ENCODE measurements at places on chromosomes 1 and 21.
A peak's percentile ranks its signal among the peaks of the same experiment; 100 is the strongest.

DNA sequence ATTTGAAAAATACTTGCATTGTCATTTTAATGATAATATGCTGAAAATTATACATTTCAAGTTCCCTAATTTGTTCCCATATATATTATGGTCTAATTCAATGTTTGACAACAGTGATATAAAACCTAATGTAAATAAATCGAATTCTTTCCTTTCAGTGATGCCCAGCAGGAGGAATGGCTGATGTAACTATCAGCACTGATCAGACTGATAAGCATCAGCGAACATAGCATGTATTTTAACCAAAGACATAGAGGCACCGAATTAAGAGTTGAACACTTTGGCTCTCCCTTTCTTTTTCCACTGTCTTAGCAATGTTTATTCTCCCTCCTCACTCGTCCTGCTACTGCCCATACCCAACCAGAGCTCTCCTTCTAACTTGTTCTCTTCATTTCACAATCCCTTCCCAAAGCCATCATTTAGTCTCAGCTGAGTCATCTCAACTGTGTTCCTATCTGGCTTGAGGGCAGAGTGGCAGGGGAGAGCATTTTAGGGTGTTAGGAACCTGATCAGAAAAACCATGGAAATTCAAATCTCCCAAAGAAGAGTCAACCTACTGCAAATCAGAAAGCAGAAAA is 58.8 kb upstream of the C1orf115 start:
- DNase-seq, result no peak

DNA sequence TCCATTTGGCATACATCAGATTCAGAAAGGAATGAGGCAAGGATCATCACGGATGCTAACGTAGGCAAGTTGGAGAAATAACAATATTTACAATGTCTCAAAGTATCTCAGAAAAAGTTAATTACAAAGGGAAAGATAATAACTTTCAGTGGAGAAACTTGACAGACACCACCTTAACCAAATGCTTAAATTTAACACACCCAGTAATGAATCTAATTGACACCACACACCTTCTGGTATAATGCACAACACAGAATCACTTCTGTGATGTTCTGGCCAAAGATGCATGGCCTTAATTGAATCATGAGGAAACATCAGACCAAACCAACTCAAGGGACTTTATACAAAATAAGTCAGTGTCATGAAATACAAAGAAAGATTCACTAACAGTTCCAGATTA is 23.1 kb downstream of the USP48 start:
- DNase-seq, result no peak

GRCh38 chr1:39639305-39640130 is at the start of gene HEYL:
Gene HEYL (minus strand): TSS chr1:39639643. CDS start chr1:39639625, 18 bp downstream.
- DNase-seq, result no peak

- DNase-seq, result no peak
Observed at GRCh38 chr1:11474826-11475225, 4.1 kb upstream of the DISP3 start.

DNA sequence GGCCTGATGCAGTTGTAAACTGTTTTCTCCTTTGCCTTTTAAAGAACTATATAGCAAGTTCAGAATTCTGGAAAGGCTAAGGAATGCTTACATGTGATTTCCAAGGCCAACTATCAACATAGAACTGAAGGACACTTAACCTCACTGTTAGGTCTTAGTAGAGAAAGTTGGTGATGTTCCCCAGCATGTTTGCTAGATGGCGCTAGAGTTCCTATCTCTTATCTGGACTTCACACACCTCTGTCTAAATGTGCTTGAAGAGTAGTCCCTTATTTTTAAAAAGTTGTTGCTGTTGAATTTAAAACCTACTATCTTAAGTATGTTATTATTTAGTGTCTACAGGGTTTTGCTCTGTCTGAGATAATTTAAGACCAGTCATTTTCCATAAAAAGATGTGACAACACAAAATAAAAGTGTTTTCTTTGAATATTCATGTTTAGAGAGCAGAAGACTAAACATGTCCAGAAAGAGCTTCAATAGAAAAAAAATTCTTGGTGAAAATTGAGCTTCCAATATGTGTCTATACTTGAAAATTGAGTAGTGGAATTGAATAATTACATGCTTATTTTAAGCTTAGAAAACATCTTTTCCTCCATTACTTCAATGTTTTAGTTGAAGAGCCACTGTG is 237.3 kb downstream of the S1PR1 start:
- DNase-seq, result peak; percentile 54

DNA sequence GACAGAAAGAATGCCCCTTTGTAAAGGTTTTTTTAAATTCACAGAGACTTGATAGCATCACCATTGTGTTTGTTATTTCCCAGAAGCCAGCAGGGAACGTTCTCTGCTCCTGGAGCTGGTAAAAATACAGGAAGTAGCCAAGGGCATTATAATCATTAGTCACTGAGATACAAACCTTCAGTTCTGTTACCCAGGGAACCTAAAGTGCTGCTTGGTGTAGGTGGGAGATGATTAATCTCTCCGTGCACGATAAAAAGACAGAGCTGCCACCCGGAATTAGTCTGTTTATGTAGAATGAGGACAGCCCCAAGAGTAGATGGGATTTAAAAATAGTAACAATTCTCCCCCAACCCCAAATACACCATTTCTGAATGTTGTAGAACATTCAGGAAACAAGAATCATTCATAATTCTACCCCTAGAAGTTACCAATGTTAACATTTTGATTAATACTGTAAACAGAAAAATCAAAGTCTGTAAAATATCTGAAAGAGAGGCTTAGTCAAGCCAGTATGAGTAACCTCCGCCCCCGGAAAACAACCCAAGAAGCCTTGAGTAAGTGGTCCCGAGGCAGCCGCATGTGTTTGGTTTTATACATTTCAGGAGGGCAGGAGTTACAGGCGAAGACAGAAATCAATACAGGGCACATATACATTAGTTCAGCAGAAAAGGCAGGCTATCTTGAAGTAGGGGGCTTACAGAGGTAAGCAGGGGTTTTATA is 45.3 kb upstream of the CTBS start:
- no peak for DNase-seq

GRCh38 chr1:181113059-181113641 is 24.6 kb downstream of the IER5 start:
- DNase-seq, result no peak

DNA sequence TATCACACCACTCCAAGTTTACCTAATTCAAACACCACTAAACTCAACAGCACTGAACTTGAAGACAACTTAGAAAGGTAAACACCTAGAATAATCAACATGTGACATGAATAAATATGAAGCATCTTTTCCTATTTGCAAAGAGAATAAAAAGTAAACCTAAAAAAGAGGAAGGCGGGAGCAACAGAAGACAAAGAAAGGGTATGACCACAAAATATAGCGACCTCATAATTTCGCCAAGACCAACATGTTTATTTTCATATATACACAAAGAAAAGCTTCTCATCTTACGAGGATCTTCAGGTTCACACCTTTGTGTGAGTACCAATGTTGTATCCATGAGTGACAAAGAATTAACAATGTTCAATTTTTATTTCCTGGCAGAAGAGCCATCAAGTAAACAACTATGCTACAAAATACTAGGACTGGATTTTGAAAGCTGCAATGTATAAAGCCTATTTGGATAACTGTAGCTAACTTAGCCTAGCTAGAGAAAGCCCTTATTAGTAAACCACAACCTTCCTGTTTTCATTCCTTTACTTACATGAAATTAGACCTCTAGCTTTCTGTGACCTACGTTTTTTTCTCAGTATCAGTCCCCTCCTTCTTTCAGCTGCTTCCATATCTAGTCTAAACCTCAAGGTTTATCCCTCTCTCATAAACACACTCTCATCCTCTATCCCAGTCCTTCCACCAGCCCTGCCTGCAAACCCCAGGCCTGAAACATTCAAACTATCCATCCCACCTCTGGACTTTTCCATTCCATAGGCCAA is 21.3 kb upstream of the PHTF1 start:
- DNase-seq, result peak; percentile 58

DNA sequence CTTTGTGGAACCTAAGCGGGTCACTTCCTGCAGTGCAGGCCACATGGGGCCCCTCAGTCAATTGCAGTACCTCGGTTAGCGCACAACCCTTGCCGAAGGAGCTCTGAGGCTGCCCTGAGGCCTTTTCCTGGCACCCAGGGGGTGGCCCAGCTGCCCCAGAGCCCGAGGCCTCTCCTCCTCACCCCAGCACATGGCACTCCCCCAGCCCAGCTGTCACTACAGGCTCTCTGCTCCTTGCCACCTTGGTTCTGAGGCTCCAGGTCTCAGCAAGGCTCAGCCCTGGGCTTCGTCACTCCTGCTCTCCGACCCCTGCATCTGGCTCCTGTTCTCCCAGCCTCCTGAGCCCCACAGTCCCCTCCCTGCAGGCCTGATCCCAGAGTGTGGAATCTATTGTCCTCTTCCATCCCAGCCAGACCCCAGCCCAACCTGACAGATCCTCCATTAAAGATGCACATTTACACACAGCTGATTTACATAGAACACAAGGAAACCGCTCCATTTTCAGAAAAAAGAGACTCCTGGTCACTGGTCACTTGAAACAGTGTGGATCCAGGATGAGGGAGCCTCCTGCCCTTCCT is 192.8 kb upstream of the POU3F1 start:
- DNase-seq, result no peak

DNA sequence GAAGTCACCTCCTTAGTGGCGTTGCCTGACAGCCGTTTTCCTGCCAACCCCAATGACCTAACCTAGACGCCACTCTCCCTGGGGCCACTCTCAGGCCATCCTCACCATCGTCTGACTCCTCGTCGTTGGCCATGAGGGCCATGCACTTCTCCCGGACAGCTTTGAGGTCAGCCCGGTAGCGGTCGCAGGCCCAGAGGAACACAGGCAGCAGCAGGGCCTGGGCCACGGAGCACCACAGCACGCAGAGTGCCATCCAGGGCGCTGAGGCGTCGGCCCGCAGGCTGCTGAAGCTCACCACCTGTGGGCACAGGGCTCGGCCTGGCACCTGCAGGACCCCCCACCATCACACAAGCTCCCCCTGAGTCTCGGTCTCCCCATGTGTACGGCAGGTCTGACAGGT is 7.3 kb downstream of the HES3 start:
- DNase-seq, result no peak

- no peak for DNase-seq
Observed at GRCh38 chr1:208036106-208036808, 125.3 kb upstream of the CD34 start.

- DNase-seq, result no peak
Observed at GRCh38 chr1:215543191-215543606, 23.9 kb upstream of the KCTD3 start.

DNA sequence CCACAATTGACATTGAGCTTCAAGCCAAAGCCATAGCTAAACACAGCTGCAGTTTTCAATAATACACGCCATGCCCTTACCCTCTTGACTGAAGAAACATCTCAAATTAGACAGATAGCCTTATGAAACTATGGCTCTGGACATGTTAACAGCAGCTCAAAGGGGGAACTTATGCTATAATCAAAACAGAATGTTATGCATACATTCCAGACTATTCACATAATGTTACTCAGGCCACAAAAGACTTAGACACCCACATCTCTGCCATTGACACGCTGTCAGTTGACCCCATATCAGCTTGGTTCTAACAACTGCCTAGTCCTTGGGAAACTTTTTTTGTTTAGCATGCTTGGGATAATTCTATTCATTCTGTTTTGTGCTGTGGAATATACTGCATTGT is 2.3 kb upstream of the NENF start:
- no peak for DNase-seq

DNA sequence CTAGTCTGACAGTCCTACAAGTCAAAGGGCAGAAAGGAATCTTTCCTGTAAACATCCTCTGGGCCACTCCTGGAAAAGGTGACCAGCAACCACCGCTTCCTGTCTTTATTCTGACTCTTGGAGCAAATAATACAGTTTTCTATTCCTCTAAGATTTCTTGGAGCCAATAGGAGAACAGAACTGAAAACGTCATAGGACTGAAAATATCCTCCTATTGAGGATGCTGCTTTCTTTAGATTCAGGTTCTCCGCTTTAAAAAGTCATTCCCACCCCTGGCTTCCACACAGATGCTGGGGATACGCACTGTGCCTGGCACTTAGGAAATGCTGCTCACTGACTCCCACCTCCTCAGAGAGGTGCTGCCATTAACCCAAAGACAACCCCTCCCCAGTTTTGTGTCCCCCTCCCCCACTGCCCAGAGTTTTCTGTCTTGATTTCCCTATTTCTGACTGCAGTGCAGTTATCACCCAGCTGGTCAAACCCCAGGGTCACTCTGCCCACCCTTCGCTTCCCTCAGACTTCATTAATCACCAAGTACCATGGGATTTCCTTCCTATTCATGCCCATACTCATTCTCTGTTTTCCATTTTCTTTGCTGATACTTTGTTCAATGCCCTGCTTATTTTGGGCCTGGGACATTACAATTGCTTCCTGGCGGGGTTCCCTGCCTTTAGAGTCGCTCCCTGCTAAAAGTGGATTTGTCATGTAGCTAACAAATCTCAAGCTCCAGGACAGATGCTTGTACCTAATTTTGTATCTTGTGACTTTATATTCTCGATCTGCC is 82.1 kb upstream of the ARHGAP29 start:
- no peak for DNase-seq

DNA sequence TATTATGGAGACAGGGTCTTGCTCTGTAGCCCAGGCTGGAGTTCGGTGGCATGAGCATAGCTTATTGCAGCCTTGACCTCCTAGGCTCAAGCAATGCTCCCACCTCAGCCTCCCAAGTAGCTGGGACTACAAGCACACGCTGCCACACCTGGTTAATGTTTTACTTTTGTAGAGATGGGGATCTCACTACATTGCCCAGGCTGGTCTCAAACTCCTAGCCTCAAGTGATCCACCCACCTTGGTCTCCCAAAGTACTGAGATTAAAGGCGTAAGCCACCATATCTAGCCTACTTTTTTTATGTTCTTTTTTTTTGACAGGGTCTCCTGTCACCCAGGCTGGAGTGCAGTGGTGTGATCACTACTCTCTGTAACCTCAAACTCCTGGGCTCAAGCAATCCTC is 5.9 kb upstream of the BCL2L15 start:
- DNase-seq, result no peak

DNA sequence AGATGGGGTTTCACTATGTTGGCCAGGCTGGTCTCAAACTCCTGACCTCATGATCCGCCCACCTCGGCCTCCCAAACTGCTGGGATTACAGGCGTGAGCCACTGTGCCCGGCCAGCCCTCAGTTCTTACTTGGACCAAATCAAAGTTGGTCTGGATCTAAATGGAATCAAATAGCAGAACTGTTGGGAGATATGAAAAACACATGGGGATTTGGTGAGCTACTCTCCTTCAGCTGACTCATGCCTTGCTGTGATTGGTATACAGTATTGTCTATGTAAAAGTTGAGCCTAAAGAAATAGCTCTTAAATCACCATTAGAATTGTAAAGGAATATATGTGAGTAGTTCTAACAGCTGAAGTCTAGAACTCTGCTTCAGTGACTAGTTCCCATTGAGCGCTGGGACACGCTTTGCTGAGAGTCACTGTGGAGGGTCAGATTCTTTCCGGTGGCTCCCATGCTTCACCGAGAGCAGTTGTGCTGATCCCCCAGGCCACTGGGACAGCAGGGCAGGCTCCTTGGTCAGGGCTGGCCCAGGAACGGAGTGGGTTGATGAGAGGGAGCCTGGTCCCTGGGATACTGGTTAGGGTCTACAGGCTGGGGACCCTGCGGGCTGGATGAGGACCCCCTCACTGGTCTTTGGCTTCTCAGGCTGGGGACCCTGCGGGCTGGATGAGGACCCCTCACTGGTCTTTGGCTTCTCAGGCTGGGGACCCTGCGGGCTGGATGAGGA is 14.0 kb downstream of the PKNOX1 start:
- no peak for DNase-seq

GRCh38 chr21:41620982-41621381 is 113.0 kb upstream of the TMPRSS2 start:
- DNase-seq, result no peak

GRCh38 chr1:118692143-118692542 is 296.0 kb downstream of the TBX15 start:
- DNase-seq, result no peak

GRCh38 chr1:169119405-169119804 is 12.9 kb downstream of the ATP1B1 start:
- DNase-seq, result no peak
